ENCODE measurements at places on chromosomes 11 and 22.

DNA sequence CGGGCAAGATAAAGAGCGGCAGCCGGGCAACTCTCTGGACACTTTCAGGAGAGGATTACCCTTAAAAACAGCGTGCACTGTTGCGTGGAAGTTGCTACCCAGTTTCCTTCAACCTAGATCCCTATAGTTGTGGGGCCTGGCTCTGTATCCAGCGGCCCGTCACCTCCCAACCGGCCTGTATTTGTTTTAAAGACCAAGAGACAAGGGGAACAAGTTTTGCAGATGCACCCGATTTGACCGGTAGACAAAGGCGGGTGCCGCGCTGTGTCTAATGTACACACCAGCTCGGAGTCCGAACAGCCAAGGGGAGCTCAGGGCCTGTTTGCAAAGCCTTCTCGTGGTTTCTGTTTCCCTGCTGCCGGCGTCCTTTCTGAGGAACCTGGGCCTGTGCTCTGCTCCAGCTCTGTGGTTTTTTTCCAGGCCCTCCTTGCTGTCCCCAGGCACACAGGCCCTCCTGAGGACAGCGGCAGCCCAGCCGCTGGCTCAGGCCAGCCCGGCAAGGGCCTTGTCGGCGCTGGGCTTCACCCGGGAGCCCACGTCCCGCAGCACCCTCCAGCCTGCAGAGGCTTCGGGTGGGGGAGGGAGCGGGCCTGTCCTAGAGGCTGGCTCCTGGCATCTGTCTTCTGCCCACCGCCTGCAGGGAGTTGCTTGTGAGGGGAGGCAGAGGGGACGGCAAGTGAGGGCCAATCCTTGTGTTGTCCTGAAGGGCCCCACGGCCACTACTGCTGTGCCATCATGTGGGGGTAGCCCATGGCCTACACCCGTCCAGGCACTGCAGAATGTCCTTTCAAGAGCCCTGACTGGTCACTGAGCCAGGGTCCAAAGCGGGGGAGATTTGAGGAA is 1.4 kb downstream of the TBX1 start:
- no peak for DNase-seq

GRCh38 chr11:29334776-29335130 is 682.1 kb downstream of the KCNA4 start:
- no peak for DNase-seq

GRCh38 chr22:22161924-22162851 is 82.4 kb upstream of the VPREB1 start:
- no peak for DNase-seq

GRCh38 chr22:25880524-25880923 is 138.5 kb downstream of the MYO18B start:
- DNase-seq = no peak

DNA sequence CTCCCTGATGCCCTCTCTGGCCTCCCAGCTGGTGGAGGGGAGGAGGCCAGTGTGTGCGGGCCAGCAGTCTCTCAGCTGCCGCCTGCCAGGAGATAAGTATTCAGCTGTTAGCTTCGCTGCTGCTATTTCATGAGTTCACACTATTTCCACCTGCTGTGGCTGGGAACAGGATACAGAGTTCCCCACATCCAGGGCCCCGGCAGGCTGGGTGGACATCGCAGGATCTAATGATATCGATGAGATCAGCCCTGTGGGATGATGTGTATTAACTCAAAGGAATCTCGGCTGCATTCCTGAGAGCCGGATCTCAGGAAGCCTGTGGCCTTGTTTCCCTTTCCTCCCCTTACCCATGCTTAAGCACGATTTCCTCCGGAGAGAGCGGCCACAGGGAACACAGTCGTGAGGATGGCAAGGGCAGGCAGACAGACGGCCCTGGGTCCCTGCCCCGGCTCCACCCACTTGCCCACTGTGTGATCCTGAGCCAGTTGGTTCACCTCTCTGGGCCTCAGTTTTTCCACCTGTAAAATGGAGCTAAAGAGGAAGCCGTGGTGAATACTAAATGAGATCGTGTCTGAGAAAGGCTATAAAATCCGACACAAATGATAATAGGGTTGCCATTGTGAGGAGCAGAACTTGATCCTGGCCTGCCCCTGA is 6.5 kb upstream of the PVALB start:
- DNase-seq = no peak

DNA sequence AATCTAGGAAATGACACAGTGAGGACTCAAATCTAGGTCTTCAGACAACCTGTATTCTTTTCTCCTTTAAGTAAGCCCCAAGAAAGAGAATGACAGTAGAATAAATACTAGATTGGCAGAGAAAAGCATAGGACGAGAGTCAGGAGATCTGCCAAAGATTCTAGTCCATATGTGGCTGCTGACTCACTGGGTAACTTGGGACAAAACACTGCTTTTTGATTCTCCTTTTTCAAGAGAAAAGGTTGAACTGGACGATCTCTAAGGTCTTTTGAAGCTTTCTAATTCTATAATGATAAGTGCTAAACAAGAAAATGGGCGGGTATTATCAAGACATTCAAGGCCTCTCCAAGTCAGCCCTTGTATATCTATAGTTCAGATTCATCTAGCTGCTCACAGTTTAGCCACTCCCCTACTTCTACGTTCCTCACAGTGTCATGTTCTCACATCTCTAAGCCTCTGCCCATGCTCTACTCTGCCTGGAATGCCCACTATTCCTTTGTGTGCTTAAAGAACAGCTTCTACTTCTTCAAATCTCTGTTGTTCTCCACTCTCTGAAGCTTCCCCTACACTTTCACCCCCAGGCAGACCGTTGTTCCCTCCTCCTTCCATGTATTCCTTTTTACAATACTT is 53.0 kb downstream of the RELT start:
- DNase-seq = no peak

DNA sequence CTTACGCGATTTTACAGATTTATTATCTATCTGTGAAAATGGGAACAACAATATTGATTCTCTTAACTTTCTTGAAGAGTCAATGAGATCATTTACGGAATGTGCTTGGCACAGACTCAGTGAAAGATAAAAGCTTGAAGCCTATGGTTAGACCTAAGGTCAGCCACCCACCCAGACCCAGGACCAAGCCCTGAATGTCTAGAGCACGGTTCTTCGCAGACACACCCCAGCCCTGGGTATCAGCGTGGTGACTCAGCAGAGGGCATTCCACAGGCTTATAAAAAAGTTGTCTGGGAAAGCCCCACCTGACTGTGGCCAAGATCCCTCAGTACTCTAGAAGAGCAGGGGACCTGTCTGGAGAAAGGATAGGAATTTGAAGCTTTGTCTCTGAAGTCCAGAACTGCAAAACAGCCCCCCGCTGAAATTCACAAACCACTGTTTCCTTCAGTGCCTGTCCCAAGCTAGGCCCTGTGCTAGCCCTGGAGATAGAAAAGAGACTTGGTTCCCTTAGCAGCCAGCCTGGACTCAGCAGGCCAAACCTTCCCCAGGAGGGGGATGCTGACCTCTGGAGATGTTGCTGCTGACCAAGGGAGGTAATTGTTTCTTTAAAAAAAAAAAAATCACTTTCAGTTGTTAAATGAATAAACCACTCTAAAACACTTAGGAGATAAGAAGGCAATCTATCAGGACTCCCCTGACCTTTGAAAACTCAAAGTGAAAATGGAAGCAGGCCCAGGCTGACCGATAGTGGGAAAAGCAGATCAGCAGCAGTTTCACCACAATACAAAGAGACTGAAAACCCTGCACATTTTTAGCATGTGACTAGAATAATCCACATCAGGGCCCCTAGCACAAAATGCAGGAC is 114.0 kb downstream of the ABTB2 start:
- DNase-seq = peak; percentile 27

DNA sequence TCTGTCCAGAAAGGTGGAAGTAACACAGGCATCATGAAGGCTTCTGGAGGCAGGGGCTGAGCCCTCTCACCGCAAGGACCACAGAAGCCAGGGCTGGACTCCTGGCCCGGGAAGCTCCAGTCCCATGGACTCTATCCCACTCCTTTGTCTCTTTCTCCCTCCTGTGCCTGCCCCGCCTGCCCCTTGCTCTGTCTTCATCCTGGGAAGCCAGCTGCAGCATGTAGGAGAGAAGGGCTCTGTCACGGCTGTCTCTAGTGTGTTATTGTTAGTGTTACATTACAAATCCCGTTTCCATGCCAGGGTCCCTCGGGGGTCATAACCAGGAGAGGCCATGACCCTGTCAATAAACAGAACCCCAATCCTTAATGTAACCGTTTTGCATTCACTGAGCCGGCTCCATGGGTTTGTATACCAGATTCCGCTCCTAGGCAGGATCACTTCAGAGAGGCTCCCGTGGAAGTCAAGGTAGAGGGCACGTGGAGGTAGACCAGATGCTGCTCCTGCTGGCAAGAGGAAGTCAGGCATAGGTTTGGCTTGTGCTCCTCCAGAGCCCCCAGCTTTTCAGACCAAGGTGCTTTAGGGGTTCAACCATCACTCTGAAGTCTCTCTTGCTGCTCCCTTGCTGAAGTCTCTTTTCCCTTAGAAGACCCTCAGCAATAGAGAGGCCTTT is 293.2 kb downstream of the ETS1 start:
- no peak for DNase-seq

GRCh38 chr11:29256580-29256979 is 760.2 kb downstream of the KCNA4 start:
- no peak for DNase-seq

- no peak for DNase-seq
These were observed 47.8 kb downstream of the ALG9 start for GRCh38 chr11:111823629-111824028.

DNA sequence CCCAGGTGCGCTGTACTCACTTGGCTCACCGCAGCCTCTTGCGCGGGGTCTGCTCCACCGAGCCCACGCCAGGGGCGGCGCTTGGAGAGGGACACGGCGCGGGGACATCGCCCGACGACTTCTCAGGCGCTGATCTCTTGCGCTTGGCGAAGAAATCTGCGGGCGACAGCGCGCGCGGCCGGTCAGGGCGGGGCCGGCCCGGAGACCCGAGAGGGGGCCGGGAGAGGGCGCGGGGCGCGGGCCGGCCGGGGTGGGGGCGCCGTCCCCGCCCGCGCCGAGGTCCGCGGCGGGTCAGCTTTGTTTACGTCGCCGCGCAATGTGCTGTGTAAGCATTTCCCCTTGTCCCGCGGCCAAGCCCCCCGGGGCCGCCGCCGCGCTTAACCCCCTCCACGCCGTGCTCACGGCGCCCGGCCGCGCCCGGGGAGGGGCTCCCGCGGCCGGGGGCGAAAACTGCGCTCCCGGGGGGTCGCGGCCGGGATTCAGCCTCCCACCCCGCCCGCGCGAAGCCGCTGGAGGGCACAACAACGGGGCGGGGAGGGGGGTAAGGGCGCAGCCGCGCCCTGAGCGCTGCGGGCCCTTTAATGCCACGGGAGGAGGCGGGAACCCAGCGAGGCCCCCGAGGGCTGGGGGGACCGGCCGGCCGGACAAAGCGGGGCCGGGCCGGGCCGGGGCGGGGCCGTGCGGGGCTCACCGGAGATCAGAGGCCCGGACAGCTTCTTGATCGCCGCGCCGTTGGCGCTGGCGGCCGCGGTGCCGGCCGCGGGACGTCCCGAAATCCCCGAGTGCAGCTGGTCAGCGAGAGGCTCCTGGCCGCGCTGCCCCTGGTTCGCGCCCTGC is 1.4 kb downstream of the CDKN1C start:
- DNase-seq = no peak

DNA sequence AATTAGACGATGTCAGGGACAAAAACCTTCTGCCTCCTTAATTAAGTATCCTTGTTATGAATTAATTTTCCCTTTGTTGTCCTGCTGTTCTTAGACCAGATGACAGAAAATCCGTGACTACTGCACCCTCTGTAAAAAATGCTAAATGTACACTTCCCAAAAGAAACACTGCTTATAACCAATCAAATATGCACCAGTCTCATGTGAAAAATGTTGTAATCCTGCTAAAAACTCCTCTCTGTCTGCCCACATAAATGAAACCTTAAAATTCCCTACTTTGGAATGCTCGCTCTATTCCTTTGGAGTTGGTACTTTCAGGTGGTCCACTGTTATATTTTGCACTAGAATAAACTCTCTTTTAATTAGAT is 366.8 kb upstream of the CCDC179 start:
- DNase-seq = no peak

GRCh38 chr11:110329445-110329844 is 33.0 kb upstream of the RDX start:
- DNase-seq = no peak

- DNase-seq = no peak
These were observed 37.6 kb downstream of the PTPRJ start for GRCh38 chr11:48017831-48018527.

GRCh38 chr22:32823024-32823730 is 21.7 kb downstream of the TIMP3 start:
- DNase-seq = no peak

- DNase-seq = peak; percentile 33
These were observed 29.9 kb downstream of the ARVCF start for GRCh38 chr22:19986410-19987341.

DNA sequence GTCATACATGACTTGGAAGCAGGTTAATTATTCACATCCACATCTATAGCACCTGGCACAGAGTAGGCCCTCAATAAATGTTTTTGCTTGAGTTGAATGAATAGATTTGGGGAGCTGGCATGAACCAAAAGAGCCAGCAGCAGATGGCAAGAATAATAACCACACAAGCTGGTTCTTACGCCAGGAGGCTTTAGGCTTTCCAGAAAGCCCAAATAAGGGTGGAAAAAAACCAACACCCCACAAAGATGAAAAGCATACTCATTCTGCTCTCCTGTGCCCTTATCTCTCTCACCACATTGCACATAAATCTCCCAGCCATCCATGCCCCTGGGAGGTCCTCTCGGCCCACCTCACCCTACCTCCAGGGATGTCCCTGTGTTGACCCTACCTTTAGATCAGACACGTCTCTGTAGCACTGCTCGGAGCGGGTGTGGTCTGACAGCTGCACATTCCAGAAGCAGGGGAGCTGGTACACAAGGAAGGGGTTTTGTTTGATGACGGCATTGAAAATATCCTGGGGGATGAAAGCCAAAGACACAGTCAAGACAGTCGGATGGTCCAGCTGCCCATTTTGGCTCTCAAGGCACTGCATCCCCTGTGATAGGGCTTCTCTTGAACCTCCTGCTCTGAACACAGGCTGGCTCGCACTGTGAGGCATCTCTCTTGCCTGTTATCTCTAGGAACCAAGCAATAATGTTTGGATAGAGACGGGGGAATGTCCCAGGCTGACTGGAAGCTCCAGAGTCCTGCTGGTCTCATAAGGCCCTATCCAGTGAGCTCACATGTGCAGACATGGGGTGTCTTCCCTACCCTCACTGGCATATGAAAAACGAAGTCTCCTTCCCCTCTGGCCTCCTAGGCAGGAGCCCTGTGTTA is 323.6 kb upstream of the SYN3 start:
- DNase-seq = no peak

GRCh38 chr11:32615422-32615821 is 31.8 kb downstream of the EIF3M start:
- no peak for DNase-seq

- no peak for DNase-seq
These were observed 55.3 kb downstream of the OTOG start for GRCh38 chr11:17602105-17603001.

GRCh38 chr11:124863137-124863825 is 2.0 kb upstream of the ROBO3 start:
- DNase-seq = no peak

GRCh38 chr11:3775736-3776406 is 21.5 kb downstream of the NUP98 start:
- no peak for DNase-seq

GRCh38 chr11:56783448-56784041 is 35.0 kb upstream of the OR9G4 start:
- DNase-seq = no peak

Measured in stimulated activated CD4-positive, alpha-beta T cell treated with anti-CD3 and anti-CD28 coated beads, Interleukin-4, amount 100 ng/mL, for 4 hours (primary cell).